ENCODE measurements at places on chromosomes 11 and 22.

- no peak for DNase-seq
Observed at GRCh38 chr11:95375451-95375850, 144.4 kb upstream of the SESN3 start.

GRCh38 chr22:35349704-35350538, 31.0 kb upstream of the HMOX1 start:
- DNase-seq, result no peak

- DNase-seq, result no peak
Observed at GRCh38 chr11:95922536-95923438, 1.1 kb downstream of the MTMR2 start.

- no peak for DNase-seq
Observed at GRCh38 chr11:104798789-104799188, 99.5 kb downstream of the CASP12 start.

- no peak for DNase-seq
Observed at GRCh38 chr22:42301742-42302102, 31.3 kb upstream of the TCF20 start.

DNA sequence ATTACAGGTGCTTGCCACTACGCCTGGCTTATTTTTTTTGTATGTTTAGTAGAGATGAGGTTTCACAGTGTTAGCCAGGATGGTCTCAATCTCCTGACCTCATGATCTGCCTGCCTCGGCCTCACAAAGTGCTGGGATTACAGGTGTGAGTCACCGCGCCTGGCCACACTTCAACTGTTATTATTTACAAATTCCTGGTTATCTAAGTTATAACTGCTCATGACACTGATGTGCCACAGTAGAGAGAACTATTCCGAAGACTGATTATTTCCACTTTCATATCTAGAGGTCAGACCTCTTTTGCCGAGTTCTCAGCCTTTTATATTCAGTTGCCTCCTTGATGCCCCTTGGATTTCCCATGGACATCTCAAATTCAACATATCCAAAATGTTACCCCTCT, 3.9 kb upstream of the NUP160 start:
- DNase-seq, result no peak

GRCh38 chr11:105827906-105828305, 194.1 kb downstream of the MSANTD4 start:
- DNase-seq, result no peak

GRCh38 chr11:45934580-45935318, 12.3 kb downstream of the LARGE2 start:
- DNase-seq, result no peak

DNA sequence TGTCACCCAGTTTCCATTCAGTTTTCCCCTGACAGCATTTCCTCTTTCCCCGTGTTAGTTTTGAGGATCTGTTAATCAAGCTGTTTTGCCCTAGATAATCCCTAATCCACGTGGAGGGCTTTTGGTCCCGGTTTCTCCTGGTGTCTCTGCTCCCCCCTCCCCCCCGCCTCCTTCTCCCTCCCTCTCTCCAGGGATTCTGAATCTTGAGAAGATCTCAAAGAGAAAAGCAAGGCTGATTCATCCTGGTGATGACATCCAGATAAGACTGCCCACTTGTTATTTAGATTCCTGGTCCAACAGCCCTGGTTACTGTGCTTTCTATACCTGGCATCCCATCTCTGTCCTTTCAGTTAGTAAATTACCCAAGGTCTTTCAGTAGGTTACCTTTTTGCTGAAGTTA, 59.4 kb downstream of the KCNA4 start:
- DNase-seq, result no peak

- DNase-seq, result no peak
Observed at GRCh38 chr11:11403763-11404725, 51.0 kb upstream of the CSNK2A3 start.

DNA sequence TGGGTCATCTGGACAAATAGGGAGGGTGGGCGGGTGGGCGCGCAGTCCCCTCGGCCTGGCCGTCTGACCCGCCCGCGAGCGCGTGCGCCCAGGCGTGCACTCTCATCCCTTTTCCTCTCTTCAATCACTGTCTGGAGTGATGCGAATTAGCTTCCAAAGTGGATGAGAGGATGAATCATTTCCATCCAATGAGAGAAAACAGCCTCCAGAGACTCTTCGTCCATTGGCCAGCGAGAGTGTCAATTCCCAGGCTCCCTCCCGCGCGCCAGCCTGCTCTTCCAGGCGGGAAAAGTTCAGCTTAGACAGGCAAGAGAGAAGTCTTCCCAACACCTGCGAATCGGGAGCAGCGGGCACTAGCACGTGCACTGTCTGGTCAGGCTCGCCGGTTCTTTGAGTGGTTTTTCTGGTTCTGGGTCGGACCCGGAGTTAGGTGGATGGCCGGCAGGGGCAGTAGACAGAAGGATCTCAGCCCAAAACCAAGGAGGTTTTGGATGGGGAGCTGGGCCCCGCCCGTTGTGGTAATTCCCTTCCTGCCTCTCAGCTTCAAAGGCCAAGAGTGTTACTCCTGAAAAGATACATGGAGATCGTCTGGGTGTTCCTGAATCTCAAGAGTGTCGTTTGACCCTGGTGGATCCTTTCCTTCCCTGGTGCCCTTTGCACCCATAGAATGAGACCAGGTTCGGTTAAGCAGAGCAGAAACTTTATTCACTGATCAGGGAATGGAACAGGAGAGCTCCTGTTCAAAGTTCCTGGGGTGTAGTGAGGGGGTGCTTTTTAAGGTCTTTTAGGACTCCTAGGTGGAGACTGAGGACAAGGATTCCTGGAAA, 33.4 kb upstream of the GLYATL1 start:
- peak; percentile 68 for DNase-seq

DNA sequence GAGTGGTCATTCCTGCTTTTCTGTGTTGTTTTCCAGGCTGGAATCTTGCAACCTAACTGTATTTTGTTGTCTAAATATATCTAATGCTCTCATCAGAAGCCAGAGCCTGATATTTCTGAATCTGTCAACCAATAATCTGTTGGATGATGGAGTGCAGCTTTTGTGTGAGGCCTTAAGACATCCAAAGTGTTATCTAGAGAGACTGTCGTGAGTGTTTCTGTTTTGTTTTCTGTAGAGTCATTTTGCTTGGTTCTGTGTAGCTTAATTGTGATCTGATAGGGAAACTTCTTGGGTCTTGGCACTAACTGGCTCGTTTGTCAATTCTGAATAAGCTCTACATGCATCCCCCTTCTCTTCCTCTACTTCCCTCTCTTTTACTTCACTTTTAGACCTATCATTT, 31.2 kb upstream of the RBMXL2 start:
- no peak for DNase-seq

GRCh38 chr11:38680746-38681145, 2082.7 kb upstream of the RAG2 start:
- DNase-seq, result no peak

- DNase-seq, result no peak
Observed at GRCh38 chr22:49737101-49737551, 90.5 kb downstream of the BRD1 start.

DNA sequence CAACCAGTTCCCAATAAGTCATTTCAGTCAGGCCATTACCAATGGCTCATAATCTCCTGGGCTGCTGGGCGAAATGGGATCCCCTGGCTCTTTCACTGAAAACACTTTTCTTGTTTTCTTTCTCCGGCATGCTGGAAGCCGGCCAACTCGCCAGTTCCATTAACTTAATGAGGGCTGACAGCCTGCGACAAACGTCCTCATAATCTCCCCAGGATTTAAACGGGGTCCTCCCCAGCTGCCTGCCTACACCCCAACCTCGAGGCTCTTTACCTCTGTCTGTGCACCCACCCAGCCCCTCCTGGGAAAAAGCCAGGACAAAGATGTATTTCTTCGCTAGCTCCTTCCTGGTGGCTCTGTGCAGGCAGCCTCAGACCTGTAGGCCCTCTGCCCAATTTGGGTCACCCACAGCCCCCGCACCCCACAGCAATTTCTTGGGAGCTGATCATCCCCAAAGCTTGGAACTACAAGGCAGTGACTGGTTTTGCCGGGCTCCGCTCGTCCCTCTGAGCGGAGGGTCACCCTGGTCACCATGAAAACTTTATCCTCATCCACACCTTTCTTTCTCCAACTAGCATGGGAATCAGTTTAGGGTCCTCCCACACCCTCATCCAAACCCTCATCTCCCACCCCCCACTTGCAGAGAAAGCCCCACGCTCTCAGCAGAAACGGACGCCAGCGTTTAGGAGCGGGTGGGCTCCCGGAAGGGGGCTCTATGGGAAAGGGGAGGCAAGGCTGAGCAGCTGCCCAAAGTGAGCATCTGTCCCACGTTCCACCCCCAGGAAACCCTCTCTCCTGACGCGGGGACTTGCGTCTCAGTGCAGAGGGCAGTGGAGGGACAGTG, 51.1 kb upstream of the KCNQ1OT1 start:
- no peak for DNase-seq

GRCh38 chr11:132139181-132139580, 768.8 kb downstream of the NTM start:
- no peak for DNase-seq

DNA sequence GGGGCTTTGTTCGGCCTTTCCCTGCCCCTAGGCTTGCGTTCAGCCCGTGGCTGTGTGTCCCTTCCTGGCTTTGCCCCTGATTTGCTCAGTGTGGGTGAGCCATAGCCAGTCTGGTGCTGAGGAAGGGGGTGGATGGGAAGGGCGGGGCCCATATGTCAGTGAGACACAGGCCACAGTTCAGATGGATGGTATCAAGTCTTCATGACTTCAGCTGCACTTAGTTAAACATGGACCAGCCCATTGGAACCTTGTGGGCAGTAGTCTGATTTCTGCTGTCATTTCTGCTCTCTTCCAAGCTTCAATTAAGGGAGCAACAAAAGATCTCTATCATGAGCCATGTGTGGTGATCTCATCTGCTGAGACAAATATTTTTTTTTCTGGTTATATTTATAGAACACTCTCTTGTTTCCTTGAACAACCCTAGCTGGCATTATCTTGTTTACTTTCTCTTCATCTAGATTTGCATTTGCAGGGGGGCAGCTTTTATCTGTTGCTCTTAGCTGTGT, 21.6 kb upstream of the PEX26 start:
- DNase-seq, result no peak

DNA sequence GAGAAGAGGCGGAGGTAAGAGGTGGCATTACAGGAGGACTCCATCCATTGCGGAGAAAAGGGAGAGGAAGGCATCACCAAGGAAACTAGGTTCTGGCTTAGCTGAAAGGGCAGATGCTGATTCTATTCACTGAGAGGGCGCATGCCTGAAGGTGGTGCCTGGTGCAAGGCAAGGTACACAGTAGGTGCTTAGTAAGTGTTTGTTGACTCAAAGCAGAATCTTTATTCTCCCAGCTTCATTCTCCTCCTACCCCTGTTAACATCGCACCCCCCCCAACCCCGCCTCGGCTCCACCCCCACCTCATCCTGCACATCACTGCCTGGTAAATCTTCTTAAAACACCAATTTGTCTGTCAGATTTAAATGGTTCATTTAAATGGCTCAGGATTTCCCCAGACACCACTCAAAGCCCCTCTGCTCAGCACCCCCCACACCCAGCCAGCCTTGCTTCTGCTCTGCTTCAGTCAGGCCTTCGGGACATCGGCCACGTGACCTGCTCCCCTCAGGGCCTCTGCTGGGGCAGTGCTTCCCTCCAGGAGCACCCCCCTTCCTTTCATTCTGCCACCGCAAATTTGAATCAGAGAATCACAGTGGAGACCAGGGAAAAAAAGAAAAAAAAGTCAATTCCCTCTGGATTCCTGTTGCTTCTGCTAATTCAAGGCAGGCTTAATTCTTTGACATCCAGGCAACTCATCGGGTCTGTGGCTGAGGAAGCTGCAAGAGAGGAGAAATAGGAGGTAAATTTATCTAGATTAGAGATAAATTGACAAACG, 17.8 kb upstream of the RCN1 start:
- DNase-seq, result no peak

GRCh38 chr11:70603114-70603755, 204.9 kb downstream of the CTTN start:
- no peak for DNase-seq
